Osteoblast (primary cell): ENCODE measurements at places on chromosomes 4 and X. TPM values are rescaled to one million over a fixed set of nuclear protein-coding genes. Genes with fewer than 3 reads are reported as not detected.

DNA sequence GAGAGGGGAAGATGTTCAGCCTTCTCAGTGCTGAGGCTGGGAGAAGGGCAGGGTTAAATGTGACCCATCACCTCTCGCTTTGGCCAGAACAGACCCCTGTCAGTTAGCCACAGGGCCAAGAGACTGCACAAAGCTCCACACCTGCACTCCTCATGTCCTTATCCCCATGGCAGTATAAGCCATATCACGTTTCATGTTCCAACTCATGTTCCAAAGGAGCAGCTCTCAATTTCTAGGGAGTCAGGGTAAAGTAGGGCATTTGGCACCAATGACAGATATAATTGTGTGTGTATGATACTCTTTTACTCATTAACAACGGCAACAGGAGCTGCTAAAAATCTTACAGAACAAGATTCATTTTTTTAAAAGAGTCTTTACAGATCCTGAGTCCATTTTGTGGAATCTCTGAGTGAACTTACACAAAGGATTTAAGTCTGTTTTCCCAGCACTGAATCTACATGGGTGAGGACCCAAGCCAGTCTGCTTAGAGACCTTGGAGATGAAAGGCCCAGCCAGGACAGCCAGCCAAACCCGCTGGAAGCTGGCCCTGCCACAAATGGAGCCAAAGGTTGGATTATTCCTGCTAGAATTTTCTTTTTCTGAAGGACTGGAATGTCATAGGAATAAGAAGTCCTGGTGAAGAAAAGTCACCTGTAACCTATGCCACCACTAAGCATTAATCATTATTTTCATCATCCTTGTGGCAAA, 129.1 kb upstream of the SMAD1 start:
- no peak overlapping the region for H3K4me3 ChIP-seq
- peaks cover 2% of the 10 kb centered on the region for H3K4me1 ChIP-seq
- DNase-seq: no peak
- H3K27ac ChIP-seq: no peak overlapping the region

GRCh38 chrX:46617906-46618305, 44.3 kb downstream of the CHST7 start:
- DNase-seq: no peak
- no peaks in the 10 kb centered on the region for H3K4me1 ChIP-seq
- no peak overlapping the region for H3K4me3 ChIP-seq
- no peak overlapping the region for H3K27ac ChIP-seq

DNA sequence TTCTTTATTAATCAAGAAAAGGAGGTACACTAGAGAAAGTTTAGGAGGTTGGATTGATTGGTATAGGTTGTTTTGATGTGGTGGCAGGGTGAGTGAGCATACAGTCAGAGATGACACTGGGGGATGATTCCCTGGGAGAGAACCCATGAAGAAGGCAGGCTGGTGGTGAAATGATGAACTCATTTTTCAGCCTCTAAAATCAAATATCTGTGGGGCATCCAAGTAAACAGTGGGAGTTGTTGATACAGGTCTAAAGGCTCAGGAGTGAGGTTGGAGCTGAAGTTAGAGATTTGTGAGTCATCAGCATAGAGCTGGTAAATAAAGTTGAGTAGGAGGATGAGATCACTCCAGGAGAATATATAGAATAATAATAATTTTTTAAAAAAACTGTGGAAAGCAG, 10.0 kb upstream of the AP1S2 start:
- no peaks in the 10 kb centered on the region for H3K4me1 ChIP-seq
- no peak overlapping the region for H3K27ac ChIP-seq
- peaks cover 35% of the 10 kb centered on the region for H3K27me3 ChIP-seq
- no peak overlapping the region for H3K4me3 ChIP-seq
- no peak for DNase-seq

- no peaks in the 10 kb centered on the region for H3K27me3 ChIP-seq
- DNase-seq: no peak
- no peak overlapping the region for H3K27ac ChIP-seq
Observed at GRCh38 chr4:170198747-170199146, 109.0 kb upstream of the AADAT start.

GRCh38 chrX:21800344-21800770, 39.1 kb upstream of the MBTPS2 start:
- H3K4me1 ChIP-seq: peaks cover 22% of the 10 kb centered on the region
- H3K27me3 ChIP-seq: peaks cover 2% of the 10 kb centered on the region
- no peak overlapping the region for H3K4me3 ChIP-seq
- H3K36me3 ChIP-seq: no peaks in the 10 kb centered on the region
- no peak for DNase-seq

DNA sequence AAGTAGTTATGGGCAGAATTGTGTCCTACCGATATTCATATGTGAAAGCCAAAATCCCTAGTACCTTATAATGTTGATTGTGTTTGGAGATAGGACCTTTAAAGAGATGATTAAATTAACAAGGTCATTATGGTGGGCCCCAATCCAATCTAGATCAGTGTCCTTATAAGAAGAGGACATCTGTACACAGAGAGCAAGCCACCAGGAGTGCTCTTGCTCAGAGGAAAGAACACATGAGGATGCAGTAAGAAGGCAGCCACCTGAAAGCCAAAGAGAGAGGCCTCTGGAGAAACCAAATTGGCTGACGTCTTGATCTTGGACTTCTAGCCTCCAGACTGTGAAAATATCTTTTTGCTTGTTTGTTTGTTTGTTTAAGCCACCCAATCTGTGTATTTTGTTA, 1290.8 kb upstream of the PABPC4L start:
- H3K27ac ChIP-seq: no peak overlapping the region
- H3K36me3 ChIP-seq: no peaks in the 10 kb centered on the region
- H3K4me1 ChIP-seq: no peaks in the 10 kb centered on the region
- DNase-seq: no peak
- no peaks in the 10 kb centered on the region for H3K27me3 ChIP-seq
- H3K4me3 ChIP-seq: no peak overlapping the region

- no peaks in the 10 kb centered on the region for H3K36me3 ChIP-seq
- no peaks in the 10 kb centered on the region for H3K27me3 ChIP-seq
Observed at GRCh38 chr4:76563454-76564122, 128.6 kb downstream of the SHROOM3 start.

- no peak overlapping the region for H3K4me3 ChIP-seq
- DNase-seq: peak; percentile 99
- no peaks in the 10 kb centered on the region for H3K4me1 ChIP-seq
- peaks cover 22% of the 10 kb centered on the region for H3K36me3 ChIP-seq
Observed at GRCh38 chr4:1356181-1356998, 9.4 kb downstream of the UVSSA start.

- peaks cover 19% of the 10 kb centered on the region for H3K4me1 ChIP-seq
- H3K27ac ChIP-seq: peak overlapping the region; percentile 1
- H3K4me3 ChIP-seq: peak overlapping the region; percentile 57
- peak; percentile 74 for DNase-seq
- no peaks in the 10 kb centered on the region for H3K27me3 ChIP-seq
- H3K36me3 ChIP-seq: no peaks in the 10 kb centered on the region
Observed at GRCh38 chr4:40550948-40551462, 78.7 kb downstream of the RBM47 start.

DNA sequence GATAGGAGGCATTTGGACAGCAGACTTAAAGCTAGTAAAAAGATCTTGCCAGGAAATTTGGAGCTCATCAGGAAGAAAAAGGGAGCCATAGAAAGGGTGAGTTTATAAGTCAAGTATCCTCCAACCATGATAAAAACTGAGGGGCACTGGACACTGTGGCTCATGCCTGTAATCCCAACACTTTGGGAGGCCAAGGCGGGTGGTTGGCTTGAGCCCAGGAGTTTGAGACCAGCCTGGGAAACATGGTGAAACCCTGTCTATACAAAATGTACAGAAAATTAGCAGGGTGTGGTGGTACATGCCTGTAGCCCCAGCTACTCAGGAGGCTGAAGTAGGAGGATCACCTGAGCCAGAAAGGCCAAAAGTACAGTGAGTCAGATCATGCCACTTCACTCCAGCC, 48.7 kb downstream of the ANTXR2 start:
- H3K27me3 ChIP-seq: no peaks in the 10 kb centered on the region
- H3K36me3 ChIP-seq: peaks cover 39% of the 10 kb centered on the region
- H3K27ac ChIP-seq: no peak overlapping the region
- H3K4me1 ChIP-seq: peaks cover 6% of the 10 kb centered on the region
- no peak overlapping the region for H3K4me3 ChIP-seq

Gene BDH2
- total RNA-seq: 36.6 and 43.0 TPM in 2 replicates

Gene DSPP
- not detected in 2 replicates for total RNA-seq

DNA sequence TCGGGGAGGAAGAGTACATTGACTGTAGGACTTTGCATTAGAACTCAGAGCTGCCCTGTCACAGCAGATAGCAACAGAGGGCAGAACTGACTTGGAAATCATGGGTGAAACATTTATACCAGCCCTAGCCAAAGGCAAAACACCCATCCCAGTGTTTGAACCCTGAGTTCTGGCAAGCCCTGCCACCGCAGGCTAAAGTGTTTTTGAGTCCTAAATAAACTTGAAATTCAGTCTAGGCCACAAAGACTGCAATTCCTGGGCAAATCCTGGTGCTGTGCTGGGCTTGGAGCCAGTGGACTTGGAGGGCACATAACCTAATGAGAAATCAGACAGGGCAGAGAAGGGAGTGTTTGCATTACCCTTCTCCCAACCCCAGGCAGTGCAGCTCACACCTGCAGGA, 1015.7 kb downstream of the FSTL5 start:
- no peak overlapping the region for H3K27ac ChIP-seq
- no peaks in the 10 kb centered on the region for H3K4me1 ChIP-seq
- no peak for DNase-seq
- H3K4me3 ChIP-seq: no peak overlapping the region
- no peaks in the 10 kb centered on the region for H3K27me3 ChIP-seq

Gene MAGEB17
- not detected in 2 replicates for total RNA-seq

- no peak overlapping the region for H3K27ac ChIP-seq
- no peak overlapping the region for H3K4me3 ChIP-seq
- DNase-seq: no peak
- no peaks in the 10 kb centered on the region for H3K27me3 ChIP-seq
Observed at GRCh38 chr4:116838609-116839008, 246.8 kb downstream of the TRAM1L1 start.

DNA sequence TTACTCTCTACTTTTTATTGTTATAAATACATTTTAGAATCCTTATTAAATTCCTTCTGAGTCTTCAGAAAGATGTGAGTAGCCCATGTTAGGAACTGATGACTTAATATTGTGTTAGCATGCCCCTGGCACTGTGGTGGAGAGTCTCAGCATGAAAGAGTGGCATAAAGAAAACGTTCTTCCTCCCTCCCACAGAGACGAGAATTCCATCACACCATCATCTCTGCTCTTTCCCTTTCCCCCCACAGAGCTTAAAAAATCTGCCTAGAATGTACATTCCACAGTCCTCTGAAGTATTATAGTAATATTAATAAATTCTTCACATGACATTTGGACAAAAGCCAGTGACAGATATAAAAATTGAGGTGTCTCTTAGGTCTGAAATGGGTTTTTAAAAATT, 117.8 kb upstream of the DKK2 start:
- DNase-seq: no peak
- H3K27ac ChIP-seq: no peak overlapping the region

Gene UGT2B11
- total RNA-seq: not detected in 2 replicates

- peaks cover 20% of the 10 kb centered on the region for H3K4me1 ChIP-seq
- no peaks in the 10 kb centered on the region for H3K36me3 ChIP-seq
- peak; percentile 44 for DNase-seq
- H3K27ac ChIP-seq: peak overlapping the region; percentile 40
- no peak overlapping the region for H3K4me3 ChIP-seq
Observed at GRCh38 chr4:156676116-156676851, 295.3 kb downstream of the PDGFC start.

DNA sequence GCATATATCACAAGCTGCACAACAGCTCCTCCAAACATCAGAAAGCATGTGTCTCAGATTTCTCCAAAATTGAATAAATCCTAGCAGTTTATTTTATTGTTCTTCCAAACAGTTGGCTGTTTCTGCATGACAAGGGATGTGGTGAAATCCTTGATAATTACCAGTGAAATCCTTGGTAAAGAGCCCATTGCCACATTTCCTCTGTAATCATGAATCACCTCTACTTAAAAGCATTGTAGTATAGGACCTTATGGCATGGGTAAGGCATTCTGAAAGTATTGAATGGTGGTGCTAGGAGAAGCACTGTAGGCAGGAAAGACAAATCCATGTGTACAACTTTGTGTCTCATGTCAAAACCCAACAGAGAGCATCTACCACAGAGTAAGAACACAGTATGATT, 135.8 kb upstream of the NDST3 start:
- H3K36me3 ChIP-seq: no peaks in the 10 kb centered on the region
- H3K27me3 ChIP-seq: no peaks in the 10 kb centered on the region
- H3K27ac ChIP-seq: no peak overlapping the region
- no peak for DNase-seq
- no peak overlapping the region for H3K4me3 ChIP-seq
- no peaks in the 10 kb centered on the region for H3K4me1 ChIP-seq

DNA sequence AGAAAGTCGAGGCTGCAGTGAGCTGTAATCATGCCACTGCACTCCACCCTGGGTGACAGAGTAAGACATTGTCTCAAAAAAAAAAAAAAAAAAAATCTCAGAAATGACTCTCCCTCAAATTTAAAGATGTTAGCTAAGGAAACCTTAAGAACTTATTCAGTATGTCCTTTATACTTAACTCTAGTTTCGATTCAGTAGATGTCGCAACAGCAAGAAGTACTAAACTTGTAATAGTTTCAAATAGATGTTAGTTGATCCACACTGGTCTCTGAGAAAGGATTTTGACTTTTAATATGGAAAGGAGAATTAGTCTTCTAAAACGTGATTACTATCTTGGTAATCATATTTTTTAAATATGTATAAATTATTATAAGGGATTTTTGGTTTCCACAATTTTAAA, 29.6 kb downstream of the NKX3-2 start:
- H3K27me3 ChIP-seq: peaks cover 6% of the 10 kb centered on the region
- no peak overlapping the region for H3K4me3 ChIP-seq
- H3K36me3 ChIP-seq: no peaks in the 10 kb centered on the region

DNA sequence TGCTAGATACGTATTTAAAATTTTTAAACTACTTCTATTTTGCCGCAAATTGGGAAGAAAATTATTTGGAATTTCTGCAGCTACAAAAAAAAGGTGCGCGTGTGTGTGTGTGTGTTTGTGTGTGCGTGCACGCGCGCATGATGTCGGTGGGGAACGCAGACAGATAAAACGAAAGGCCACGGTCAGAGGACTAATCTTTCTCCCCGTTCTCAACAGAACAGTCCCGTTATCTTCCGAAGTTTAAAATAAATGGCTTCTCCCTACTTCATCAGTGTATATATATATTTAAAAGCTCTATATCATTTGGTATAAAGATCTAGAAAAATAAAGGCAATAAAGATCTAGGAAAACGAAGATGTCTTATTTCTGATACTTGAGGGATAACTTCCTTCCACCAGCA, 1.5 kb downstream of the MGARP start:
- peaks cover 4% of the 10 kb centered on the region for H3K27me3 ChIP-seq
- H3K27ac ChIP-seq: no peak overlapping the region
- H3K4me1 ChIP-seq: peaks cover 11% of the 10 kb centered on the region
